ENCODE measurements at places on chromosomes 16 and 17. TPM values are rescaled to one million over a fixed set of nuclear protein-coding genes. Genes with fewer than 3 reads are reported as not detected.

Gene RNF222
- not detected for total RNA-seq

Gene RASL10B
- 0.13 TPM for total RNA-seq

Gene NOL3
- 75.8 TPM for total RNA-seq

Gene ZPBP2
- total RNA-seq = not detected

Gene CTRB1
- not detected for total RNA-seq

Data from A549 treated with ZK216348 at 1 μM for 4 hours (cell line).